ENCODE measurements at places on chromosomes 11 and 22.

- DNase-seq, result no peak
Measured at GRCh38 chr11:94750319-94751217, 17.6 kb upstream of the AMOTL1 start.

DNA sequence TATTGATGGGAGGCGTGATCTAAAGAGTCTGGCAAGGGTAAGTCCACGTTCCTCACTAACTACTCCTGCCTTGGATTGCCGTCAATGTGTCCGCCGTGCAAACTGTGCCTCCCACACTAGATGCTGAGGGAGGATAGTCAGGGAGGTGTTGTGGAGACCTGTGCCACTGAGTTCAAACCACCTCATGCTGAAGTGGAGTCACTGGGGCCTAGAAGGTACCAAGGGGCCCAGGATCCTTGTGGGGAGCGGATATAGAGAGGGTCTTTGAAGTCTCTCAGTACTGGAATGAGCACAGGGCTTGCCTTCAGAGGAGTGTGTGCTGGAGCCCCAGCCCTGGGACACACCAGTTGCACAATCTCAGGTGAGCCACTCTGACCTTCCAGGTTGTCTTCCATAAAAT, 27.1 kb upstream of the TMPRSS4 start:
- no peak for DNase-seq

- DNase-seq, result no peak
Measured at GRCh38 chr11:60129853-60130252, 41.4 kb downstream of the MS4A2 start.

DNA sequence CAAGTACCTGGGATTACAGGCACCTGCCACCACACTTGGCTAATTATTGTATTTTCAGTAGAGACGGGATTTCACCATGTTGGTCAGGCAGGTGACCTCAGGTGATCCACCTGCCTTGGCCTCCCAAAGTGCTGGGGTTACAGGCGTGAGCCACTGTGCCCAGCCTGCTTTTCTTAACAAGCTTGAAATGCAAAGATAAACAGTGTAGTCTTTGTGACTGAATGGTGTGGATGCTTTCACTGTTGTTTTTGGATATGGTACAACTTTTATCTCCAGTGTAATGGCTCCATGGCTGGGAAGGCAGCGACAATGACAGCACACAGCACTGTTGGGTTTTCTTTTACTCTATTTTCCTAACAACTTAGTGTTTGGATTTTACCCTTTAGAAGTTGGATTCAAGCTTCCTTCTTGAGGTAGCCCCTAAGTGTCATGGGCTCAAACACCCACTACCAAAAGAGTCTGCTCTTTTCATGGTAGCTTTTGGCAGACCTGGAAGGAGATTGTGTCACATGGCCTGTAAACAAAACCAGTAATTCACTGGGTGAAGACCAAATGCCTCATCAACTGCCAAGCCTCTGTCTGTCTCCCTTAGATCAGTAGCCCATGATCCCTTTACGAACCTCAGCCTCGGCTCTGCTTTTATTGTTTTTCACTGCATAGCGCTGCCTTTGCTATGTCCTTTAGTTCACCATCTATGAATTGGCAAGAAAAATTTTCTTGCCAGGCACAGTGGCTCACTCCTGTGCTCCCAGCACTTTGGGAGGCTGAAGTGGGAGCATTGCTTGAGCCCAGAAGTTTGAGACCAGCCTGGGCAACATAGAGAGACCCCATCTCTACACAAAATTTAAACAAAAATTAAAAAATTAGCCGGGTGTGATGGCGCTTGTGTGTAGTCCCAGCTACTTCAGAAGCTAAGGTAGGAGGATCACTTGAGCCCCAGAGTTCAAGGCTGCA, 6.4 kb downstream of the VPS51 start:
- DNase-seq, result no peak

DNA sequence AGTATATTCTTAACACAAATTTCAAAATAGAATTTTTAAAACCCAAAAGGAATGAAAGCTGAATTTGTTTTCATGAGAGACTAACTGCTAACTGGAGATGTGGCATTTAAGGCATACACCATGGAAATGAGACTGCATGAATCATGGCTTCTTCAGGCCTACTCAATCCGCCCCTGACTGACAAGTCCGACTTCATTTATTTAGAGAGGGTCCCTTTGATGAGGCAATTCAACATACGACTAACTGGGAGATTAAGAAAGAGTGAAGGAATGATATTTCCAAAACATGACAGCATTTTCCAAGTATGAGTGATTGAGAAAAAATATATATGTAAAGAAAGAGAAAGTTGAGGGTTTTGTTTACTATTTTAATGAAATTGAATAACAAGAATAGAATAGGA, 720.1 kb downstream of the DLG2 start:
- no peak for DNase-seq

- no peak for DNase-seq
Measured at GRCh38 chr22:27097933-27098332, 440.5 kb downstream of the MIAT start.

- no peak for DNase-seq
Measured at GRCh38 chr22:32706149-32706548, 95.4 kb upstream of the TIMP3 start.

DNA sequence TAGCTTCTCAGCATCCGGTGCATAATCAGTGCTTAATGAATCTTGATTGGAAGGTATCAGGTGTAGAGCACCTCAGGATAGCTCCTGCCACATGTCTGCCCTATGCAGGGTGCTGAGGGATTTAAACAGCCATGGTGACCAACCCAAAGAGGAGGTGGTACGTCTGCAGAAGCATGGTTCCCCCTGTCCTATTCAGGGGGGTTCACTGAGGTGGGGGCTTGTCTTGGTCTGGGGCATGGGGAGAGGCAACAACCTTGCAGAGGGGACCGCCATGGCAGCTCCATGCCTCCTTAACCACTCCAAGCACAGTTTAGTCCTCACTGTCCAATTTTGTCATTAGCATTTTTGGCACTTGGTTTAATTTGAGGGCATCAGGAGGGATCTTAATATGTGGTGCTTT, 24.9 kb downstream of the UBE2L3 start:
- no peak for DNase-seq

GRCh38 chr11:12889243-12889642, 119.9 kb upstream of the RASSF10 start:
- DNase-seq, result no peak

DNA sequence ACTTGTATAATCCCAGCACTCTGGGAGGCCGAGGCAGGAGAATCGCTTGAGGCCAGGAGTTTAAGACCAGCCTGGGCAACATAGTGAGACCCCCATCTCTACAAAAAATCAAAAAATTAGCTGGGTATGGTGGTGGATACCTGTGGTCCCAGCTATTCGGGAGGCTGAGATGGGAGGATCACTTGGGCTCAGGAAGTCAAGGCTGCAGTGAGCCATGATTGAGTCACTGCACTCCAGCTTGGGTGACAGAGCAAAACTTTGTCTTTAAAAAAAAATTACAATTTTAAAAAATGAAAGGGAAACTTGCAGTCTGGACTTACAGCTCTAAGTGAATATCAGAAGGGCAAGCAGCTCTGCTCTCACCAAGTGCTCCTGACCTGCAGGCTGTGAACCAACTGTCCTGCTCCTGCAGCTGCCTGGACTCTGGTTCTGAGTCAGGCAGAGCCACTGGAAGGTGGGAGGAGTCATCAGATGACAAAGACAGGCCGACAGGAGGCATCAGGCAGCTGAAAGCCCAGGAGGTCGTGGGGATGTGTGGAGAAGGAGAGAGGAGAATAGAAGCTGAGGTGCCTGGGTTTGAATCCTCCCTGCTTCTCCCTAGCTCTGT, 9.6 kb downstream of the SMTNL1 start:
- no peak for DNase-seq

- no peak for DNase-seq
Measured at GRCh38 chr11:26708736-26709456, 13.0 kb downstream of the SLC5A12 start.

- no peak for DNase-seq
Measured at GRCh38 chr11:2860636-2861035, 24.9 kb downstream of the CDKN1C start.

DNA sequence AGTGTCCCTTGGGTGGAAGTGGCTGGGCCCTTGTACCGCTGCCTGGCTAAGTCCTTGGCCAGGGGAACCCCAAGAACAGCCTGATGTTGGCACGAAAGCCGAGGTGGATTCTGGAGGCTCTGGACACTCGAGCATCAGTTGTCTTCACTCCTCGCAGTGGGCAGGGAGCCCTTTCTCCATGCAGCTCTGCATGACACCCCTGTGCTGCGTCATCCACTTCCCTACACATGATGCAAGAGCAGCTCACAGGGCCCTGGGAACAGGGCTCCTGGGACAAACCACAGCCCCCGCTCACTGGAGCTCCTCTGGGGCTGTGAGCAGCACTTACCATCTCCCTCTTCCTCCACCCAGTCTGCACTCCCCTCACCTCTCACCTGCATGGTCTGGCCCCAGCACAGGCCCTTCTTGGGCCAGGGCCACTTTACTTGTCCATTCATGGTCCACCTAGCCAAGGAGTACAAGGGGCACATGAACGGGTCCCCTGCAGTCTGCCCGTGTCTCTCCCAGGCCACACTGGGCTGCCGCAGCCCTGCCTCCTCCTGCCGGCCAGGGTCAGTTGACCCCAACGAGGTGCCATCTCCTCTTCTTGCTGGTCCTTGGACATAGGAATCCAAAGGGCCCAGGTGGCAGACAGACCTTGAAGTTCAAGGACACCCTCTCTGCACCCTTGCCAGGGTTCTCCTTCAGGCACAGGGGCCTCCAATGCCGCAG, 66.5 kb downstream of the IGF2 start:
- no peak for DNase-seq

- DNase-seq, result no peak
Measured at GRCh38 chr11:66885950-66886440, 29.1 kb downstream of the LRFN4 start.

DNA sequence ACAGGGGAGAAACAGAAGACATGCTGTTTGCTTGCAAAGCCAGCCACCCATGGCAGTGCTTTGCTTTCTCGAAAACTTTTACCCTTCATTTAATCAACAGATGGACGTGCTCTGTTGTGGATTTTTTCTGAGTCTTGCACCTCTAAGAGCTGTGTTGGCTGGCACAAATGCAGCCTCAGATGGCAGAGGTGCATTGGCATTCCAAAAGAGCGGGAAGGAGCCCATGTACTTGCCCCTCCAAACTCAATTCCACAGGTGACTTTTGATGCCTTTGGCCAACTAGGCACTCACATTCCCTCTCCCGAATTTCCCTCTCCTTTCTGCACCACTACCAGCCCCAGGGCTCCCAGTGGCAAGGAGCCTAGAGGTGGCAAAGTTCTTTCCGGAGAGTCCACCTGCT, 1.2 kb downstream of the KIRREL3 start:
- DNase-seq, result no peak

GRCh38 chr11:8828580-8829361, 82.2 kb upstream of the AKIP1 start:
- no peak for DNase-seq

DNA sequence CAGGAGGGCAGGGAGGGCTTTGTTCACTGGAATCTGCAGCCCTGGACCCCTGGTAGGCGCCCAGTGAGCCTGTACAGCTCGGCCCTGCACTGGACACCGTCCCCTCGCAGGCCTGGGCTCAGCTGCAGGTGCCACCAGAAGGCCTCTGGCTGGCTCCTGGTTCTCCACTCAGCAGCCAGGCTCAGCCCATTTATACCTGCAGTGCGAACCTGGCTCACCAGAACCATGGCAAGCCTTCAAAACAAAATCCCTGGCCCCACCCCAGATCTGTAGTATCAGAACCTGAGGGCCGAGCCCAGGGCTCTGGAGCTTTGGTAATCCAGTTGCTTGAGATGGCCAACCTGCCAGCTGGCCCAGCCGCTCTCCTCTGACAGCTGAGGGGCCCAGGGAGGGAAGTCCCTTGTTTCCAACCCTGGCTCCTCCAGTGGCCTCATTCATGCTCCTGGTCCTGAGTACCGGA, 870 bp upstream of the FREY1 start:
- DNase-seq, result no peak

DNA sequence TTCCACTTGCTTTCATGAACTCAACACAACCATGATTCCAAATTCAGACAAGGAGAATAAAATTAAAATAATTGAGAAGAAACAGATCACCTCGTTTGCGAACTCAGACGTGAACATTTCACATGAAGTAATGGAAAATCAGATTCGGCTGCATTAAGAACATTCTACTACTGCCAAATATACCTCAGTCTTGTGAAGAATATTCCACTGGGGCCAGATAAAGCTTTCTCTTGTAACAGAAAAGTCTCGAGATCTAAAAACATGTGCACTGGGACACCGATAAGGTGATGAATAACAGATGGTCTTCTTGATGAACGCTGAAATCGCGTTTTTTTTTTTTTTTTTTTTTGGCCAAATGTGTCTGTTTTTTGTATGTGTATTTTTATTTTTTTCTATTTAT, 761.1 kb downstream of the BRD1 start:
- DNase-seq, result no peak

GRCh38 chr11:3030289-3031070, 26.7 kb downstream of the CARS1 start:
- DNase-seq, result no peak

GRCh38 chr11:41254966-41255365, 204.5 kb downstream of the LRRC4C start:
- no peak for DNase-seq

DNA sequence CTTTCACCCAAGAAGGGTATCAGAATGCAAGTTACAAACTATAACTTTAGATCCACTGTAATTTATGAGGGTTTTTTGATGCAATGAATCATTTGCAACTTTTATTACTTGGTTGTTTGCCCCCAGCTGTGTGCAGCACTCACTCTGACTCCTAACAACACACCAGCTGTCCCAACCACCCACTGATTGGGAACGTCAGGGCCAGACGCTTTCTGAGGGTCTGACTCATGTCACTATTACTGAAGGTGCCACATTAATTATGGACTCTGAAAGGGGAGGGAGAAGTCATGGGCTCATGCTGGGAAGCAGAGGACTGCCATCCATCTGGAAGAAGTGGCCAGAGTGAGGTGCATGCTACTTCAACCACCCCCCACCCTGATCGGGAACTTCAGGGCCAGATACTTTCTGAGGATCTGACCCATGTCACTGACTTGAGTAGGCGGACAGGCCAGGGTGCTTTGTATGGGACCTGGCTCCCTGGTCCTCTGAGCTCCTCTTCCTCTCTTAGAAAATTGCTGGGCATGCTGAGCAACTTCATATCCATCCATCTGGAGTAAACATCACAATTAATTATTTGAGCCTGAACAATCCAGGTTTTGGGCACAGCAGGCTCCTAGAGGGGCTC, 44.9 kb upstream of the DRD2 start:
- DNase-seq, result no peak

DNA sequence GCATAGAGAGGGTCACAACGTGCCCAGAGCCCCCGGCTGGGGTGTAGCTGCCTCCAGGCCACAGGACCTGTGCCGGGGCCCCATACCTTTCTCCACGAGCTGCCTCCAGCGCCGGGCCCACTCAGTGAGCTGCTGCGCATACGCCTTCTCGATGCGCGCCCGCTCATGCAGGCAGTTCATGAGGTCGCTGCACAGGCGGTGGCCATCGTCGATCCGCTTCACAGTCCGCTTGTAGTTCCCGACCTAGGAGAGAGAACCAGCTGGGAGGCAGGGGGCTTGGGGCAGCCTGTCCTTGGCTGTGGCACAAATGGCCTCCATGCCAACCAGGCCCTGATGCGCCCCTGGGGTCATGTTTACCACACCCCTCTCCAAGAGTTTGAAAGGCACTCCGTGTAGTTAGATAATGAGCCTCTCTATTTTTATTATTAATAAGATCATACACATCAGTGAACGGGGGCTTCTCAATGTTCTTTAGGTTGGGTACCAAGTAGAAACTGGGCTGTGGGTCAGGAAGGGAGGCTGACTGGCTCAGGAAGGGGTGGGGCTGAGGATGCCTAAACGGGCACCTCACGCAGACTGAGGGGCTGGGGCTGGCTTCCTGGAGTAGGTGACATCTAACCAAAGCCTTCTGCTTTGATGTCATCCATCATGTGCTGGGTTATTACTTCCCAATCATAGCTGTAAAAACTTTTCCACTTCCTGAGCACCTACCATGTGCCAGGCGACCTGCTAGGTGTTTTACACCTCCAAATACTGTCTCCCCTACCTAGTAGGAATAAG, 36.5 kb upstream of the ARFGAP3 start:
- no peak for DNase-seq
